ENCODE measurements at places on chromosomes 2 and 18.

- no peak for DNase-seq
These were observed 24.9 kb downstream of the TWIST2 start for GRCh38 chr2:238872628-238873380.

GRCh38 chr2:23589220-23589647, 204.3 kb downstream of the KLHL29 start:
- no peak for DNase-seq

- DNase-seq = no peak
These were observed 29.0 kb downstream of the PSME4 start for GRCh38 chr2:53941749-53942148.

GRCh38 chr18:55245211-55245614, 286.0 kb upstream of the CCDC68 start:
- no peak for DNase-seq

- DNase-seq = no peak
These were observed 140.5 kb downstream of the SRBD1 start for GRCh38 chr2:45470531-45470930.

Measured in D721Med (cell line).